ENCODE measurements at places on chromosomes 2 and 18.

GRCh38 chr18:55152801-55153200, 193.5 kb upstream of the CCDC68 start:
- no peak for DNase-seq

DNA sequence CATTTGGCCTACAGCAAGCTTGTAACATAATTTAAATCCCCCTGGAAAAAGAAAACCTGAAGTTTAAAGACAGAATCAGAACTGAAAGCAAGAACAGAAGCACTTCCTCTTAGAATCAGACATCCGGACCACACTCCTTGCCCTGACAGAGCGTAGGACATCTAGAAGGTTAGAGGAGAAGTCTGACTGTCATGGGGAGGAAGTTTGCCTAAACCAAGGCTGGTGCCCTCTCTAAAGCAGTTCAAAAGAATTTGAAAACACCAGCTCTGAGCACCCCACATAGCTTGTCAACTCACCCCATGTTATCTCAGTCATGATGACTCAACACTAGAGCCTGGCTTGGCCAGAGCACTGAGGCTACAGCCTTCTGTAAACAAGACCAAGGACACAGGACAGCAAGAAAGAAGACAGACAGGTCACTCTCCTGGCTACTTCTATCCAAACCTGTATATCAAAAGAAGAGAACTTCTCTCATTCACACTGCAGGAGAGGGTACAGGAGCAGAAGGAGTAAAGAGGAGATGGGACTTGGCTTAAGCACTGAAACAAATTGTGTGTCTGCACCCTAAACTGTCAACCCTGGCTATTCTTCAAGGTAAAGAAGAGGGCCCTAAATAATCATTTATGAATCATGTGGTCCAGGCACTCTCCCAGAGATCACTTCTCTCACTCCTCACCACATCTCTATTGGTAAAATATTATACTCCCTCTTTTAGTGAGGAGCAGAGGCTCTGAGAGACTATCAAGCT, 198.6 kb downstream of the MEMO1 start:
- no peak for DNase-seq

- DNase-seq, result peak; percentile 75
These were observed 60.2 kb downstream of the RMDN2 start for GRCh38 chr2:37985333-37985732.

DNA sequence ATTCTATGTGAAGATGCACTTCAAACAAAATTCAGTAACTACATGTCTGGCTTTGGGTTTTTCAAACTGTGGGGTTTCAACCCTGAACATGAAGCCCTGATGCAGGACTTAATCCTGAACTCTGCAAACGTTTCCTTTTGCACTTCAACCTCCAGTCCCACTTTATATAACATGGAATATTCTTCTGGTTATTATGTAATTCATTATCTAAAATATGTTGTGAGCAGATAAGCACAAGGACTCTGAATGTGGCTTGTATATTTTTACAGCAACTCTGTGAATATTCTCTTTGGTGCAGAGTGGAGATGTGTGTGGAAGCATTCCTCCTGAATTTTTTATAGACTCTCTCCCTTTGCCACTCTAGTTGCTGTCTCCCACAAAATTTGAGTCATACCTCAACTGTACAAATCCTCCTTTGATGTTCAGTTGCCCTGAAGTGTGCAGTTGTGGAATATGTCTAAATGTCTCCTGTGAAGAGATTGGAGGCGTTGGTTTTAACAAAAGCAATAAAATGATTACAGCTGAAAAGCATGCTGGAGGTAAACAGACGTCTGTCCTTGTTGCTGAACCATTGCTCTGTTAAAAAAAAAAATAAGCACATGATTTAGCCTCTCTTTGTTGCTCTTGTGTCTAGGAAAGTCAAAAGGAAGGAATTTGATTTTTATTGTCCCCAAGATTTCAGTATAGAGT, 205.1 kb upstream of the NRP2 start:
- peak; percentile 18 for DNase-seq

DNA sequence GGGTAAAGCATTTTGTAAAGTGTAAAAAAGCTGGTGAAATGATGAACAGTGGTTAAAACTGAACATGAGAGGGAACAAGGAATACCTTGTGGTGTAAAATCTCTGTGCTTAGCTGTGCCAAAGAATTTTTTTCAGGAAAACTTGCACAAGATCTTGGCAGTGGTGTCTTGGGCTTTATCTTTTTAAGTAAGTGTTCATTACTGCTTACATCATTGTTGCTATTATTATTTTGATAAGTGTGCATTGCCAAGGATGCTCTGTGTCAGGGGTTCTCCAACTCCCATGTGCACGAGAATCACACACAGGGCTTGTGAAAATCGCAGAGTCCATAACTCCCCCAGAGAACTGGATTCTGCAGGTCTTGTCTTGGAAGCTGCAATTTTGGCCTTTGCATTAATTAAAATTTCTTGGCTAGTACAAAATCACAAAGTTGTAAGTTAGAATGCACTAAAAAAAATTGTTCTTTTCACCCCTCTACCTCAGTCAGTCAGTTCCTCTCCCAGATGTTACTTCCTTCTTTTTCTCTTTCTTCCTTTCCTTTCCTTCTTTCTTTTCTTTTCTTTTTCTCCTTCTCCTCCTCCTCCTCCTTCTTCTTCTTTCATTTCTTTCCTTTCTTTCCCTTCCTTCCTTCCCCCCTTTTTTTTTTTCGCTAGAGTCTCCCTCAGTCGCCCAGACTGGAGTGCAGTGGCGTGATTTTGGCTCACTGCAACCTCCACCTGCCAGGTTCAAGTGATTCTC, 37.8 kb downstream of the GATA6 start:
- peak; percentile 51 for DNase-seq

DNA sequence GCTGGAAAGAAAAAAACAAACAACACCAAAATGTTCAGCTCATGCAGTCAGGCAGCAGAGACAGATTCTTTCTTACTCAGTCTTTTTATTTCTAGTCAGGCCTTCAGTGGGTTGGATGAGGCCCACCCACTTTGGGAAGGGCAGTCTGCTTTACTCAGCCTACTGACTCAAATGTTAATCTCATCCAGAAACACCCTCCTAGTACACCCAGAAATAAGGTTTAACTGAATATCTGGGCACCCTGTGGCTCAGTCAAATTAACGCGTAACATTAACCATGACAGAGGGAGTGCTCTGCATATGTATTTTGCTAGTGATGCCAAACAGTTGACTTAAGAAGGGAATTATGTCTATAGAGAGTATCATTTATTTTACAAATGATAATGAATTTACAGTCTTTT, 401.6 kb downstream of the PARD3B start:
- DNase-seq, result no peak

DNA sequence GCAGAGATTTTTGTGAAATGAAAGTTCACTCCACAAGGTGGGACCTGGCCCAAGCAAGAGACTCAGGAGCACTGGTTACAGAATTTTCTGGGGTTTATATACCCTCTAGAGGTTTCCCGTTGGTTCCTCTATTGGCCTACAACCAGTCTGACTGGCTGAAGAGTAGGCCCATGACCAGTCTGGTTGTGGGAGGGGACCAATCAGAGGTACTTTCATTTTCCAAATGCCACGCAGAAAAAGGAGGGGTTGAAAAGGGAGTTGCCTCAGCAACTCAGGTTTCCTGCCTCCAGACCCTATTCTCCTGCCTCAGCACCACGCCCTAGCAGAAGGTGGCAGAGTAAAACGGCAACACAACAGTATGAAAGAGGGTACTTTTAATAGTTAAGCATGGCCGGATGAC, 98.4 kb downstream of the COLEC12 start:
- no peak for DNase-seq

- DNase-seq, result no peak
These were observed 26.3 kb upstream of the CCDC178 start for GRCh38 chr18:33466822-33467221.

- DNase-seq, result no peak
These were observed 234.0 kb downstream of the HAUS1 start for GRCh38 chr18:46338205-46338604.

DNA sequence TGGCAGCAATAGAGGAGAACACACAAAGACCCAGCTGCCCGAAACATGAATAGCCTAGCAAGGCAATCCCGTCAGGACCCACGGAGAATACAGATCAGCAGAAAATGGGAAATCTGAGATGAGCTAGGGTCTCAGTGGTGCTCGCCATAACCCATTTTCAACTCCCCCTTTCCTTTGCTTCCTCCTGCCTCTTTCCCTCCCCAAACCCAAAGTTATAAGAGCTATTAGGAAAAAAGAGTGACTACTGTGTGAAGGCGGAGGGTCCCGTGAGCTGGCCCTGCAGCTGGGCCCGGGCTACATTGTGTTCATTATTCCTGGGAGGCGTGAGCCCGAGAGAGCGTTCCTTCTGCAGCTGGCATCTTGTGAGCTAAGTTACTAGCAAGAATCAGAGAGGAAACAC, 118.4 kb downstream of the PID1 start:
- DNase-seq, result no peak

DNA sequence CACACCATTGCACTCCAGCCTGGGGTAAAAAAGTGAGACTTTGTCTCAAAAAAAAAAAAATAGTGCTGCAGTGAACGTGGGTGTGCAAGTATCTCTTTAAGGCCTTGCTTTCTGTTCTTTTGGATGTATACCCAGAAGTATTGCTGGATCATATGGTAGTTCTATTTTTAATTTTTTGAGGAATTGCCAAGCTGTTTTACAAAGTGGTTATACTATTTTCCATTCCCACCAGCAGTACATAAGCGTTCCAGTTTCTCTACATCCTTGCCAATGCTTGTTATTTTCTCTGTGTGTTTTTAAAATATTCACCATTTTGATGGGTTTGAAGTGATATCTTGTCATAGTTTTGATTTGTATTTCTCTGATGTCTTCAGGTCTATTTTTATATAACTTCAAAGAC, 13.1 kb downstream of the ARMC9 start:
- no peak for DNase-seq

GRCh38 chr2:46163098-46163430, 134.1 kb upstream of the EPAS1 start:
- no peak for DNase-seq

DNA sequence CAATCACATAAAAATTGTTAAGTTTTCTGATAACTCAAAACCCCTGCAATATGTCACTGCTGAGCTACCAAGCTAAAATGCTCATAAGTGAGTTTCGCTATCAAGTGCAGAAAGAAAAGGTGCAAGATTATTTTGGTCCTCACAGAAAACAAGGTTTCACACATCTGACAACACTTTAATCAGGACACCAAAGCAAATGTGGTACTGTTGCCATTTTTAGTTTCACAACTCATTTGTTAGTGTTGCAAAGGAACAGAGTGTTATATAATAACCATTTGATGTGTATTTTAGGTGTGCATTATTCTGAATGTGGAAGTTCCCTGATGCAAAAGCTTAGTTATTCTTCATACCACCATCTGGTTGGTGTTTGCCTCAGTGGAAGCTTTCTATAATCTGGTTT, 956.2 kb downstream of the DSC3 start:
- no peak for DNase-seq

- peak; percentile 68 for DNase-seq
These were observed 88.4 kb upstream of the STK17B start for GRCh38 chr2:196259507-196260481.

DNA sequence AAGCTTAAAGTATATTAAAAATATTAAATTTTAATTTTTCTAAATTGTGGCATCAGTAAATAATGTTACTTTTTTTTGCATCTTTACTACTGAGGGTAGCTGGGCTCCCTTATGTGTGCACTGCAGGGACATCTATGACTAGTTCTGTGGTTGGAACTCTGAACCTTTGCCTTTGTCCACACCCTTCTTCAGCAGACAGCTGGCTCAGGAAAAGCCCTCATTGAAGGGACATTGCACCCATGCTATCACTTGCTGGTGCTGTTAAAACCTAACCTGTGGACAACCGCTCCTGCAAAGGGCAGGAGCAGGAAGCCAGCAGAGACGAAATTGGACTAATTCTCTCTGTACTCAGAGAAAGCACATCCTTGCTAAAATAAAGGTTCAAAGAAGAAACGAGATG, 30.1 kb downstream of the MOCOS start:
- DNase-seq, result no peak

DNA sequence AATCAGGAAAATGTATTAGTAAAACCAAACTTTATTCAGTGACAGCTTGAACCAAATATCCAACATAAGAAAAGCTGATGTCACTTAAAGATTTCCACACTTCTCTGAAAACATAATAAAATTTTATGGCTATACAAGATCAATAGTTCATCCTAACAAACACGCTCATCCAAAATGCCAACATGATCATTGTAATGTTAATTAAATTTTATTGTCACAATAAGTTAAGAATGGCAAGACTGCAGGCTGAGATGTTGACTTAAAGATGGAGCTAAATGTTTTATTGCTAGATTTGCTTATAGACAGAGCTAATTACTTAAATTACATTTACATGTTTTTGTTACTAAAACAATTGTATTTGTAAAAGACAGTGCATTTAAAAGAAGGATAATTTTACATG, 140.3 kb downstream of the ERBB4 start:
- no peak for DNase-seq

DNA sequence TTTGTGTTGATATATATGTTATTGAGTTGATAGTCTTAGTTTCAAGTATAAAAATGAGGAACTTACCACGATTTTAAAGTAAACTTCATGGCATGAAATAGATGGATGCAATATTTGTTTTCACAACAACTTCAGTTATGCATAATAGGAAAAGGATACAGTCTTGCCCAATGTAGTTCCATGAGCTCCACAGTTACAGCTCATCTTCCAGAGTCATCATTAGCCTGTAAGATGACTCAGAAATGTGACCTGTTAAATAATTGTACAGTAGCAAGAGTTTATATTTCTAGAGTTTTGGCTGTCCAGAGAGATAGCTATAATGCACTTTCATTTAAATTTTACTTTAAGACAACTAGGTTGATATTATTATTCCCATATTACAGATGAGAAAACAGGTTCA, 80.9 kb upstream of the ARHGAP28 start:
- DNase-seq, result no peak

GRCh38 chr2:204015118-204015843, 78.7 kb downstream of the ICOS start:
- no peak for DNase-seq

DNA sequence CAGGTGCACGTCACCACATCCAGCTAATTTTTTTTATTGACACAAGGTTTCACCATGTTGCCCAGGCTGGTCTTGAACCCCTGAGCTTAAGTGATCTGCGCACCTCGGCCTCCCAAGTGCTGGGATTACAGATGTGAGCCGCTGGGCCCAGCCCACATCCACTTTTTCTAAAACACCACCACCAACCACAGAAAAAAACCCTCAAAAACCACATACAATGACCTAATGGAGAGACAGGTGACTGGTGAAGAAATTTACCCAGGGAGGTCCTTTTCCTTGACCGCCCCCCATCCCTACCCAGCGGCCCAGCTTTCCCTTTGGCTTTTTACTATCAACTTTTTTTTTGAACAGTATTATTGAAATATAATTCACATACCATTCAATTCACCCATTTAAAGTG, 47.9 kb downstream of the CACNB4 start:
- no peak for DNase-seq

DNA sequence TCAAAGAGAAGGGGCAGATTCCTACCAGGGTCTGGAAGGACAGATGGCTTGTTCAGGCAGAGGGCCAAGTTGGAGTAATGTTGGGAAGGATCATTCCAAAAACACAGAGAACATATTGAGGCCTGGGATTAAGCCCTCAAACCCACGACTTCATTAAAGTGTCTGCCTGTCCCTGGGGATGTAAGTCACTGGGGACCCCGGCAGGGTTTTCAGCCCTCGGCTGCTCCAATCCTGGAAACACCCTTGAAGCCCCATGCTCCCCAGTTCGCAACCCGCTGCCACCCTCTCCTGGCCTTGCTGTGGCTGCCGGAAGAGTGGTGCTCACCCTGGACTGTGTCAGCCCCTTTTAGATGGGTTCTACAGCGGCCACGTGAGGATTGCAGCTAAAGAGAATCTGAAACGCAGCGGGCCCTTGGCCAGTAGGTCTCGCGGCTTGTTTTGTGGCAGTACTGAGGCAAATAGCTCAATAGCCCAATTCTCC, 79.9 kb downstream of the EPAS1 start:
- DNase-seq, result no peak
